ENCODE measurements at places on chromosomes 5 and 9.
A peak's percentile ranks its signal among the peaks of the same experiment; 100 is the strongest.

DNA sequence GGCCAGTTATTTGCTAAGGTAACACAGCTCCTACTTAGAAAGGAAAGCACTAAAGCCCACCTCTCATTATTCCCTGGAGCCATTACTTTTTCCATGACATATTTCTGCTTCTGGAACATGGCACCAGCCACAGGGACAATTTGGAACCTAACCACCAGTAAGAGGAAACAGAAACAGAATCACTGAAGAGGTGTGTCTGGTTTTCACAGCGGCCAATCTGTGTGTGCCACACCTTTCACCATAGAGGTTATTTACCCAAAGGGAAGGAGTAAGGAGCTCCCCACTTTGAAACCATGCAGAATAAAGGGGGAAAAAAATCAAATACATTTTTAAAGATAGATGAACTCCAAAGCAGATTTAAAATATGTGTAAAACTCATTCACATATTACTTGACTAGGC is 21.1 kb downstream of the PRUNE2 start:
- no peak for DNase-seq

GRCh38 chr9:33102551-33103210 is 26.2 kb upstream of the SMU1 start:
- DNase-seq = no peak

DNA sequence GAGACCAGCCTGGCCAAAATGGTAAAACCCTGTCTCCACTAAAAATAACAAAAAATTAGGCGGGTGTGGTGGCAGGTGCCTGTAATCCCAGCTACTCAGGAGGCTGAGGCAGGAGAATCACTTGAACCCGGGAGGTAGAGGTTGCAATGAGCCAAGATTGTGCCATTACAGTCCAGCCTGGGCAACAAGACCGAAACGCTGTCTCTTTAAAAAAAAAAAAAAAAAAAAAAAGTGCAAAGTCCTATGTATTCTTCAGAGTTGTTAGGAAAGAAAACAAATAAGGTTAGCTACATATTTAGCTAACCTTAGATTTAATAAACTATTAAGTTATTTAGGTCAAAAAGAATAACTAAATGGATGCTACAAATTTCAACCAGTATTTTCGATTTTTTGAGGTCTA is 11.5 kb downstream of the ATG12 start:
- no peak for DNase-seq

- DNase-seq = no peak
Observed at GRCh38 chr9:13915131-13915530, 398.8 kb downstream of the NFIB start.

DNA sequence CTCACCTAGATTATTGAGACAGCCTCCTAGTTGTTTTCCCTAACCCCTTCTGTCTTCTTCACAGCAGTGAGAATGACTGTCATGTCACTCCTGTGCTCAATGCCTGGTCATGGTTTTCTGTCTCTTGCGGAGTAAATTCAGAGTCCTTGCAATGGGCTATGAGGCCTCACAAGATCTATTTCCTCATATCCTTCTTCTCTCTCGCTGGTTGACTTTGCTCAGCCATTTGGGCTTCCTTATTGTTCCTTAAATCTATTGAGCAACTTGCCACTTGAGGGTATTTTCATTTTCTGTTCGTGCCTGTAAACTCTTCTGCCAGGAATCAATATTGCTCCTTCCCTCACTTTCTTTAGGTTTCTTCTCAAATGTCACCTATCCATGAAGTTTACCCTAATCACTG is 9.0 kb downstream of the PPP3R2 start:
- no peak for DNase-seq

DNA sequence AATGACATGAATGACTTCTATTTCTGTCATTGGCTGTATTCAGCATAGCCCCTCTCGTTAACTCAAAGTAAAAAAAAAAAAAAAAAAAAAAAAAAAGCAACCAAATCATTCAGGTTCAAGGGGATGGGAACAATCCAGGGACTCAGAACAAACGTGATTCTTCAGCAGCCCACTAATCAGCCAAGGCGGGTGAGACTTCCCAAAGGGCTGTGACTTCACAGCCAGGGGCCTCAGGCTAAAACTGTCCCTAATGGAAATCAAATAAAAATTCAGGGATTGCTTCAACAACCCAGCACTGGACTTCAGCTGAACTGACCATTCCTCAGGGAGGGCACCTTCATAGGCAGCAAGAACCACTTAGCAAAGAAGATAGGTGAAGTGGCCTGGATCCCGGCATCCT is 86.2 kb upstream of the FAM169A start:
- no peak for DNase-seq

- DNase-seq = no peak
Observed at GRCh38 chr5:15073453-15073852, 201.9 kb upstream of the ANKH start.

DNA sequence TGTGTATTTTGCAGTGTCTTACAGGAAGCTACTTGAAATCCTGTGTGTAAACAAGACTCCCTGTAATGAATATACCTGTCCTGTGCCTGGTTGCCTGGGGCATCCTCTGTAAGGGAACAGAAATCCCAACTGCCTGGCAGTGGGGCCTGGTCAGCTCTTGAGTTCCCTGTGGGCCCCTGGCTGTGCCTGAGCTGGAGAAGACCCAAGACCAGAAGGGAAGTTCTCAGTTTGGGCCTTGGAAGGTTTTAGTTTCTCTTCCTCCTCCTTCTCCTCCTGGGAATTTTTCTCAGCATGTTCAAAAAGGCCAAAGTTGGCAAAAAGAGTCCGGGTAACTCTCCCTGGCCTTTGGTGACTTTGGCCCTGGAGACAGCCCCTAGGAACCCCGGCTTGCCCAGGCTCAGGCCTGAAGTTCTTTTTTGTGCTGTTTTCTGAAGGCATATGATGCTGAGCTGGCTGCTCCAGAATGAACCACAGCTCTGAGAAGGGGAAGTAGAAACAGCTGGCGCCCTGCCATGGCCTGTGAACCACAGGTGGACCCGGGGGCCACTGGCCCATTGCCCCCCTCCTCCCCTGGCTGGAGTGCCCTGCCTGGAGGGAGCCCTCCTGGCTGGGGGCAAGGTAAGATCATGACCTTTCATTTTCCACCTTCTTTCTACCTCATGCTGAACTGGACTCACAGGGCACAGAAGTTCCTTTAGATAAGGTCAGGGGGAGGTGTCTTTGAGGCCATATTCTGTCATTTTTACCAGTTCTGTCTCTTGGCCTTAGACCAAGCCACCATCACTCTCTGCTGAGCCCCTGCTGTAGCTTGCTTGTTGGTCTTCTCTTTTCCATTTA is 5.8 kb downstream of the TMEM268 start:
- DNase-seq = peak; percentile 40

GRCh38 chr9:82022121-82022520 is 33.5 kb downstream of the SPATA31D1 start:
- DNase-seq = no peak

DNA sequence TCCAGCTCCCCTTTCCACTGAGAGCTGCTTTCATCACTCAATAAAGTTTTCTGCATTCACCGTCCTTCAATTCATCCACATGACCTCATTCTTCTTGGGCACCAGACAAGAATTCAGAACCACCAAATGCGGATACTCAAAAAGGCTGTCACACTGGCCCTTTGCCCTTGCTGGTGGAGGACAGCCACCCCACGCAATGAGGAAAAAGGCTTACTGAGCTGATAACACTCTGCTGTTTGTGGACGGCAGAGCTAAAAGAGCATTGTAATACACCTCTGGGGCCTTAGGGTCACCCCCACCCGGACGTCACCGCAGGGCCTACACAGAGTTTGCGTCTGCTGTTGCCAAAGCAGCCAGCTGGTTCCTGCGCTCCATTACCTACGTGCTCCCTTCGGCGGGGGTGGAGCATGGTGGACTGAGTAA is 51.2 kb upstream of the ZNF608 start:
- no peak for DNase-seq

DNA sequence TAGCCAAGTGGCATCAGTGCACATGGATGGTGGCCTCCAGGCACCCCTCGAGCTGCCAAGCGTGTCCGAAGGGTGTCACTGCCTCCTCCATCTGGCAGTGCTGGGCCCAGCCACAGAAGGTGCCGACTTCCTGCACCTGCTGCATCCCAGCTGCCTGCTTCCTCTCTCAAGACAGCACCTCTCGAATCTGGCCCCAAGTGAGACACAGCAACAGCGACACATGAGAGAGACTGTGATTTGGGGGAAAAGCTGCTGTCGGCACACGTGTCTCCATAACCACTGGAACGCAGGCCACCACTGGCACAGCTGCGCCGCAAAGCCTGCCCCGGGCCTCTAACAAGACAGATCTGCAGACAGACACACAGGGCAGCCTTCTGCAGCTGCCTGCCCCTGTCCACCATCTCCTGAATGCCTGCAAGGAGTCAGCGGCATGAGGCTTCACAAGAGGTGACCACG is 8.8 kb downstream of the CLPTM1L start:
- DNase-seq = no peak

DNA sequence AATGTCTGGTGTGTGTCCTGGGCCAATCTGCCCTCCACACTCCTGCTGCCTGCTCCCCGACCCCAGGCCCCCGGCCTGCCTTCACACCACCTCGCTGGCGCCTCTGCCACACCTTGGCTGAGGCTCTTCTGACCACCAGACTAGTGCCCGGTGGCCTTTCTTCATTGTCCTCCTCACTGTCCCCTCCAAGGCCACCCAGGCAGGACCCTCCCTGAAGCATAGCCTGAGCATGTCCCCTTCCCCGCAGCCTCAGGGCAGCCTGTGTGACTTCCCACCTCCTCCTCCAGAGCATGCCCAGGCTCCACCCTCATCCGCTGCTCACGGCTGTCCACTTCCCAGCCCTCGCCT is 154.6 kb downstream of the OLFM1 start:
- DNase-seq = no peak

DNA sequence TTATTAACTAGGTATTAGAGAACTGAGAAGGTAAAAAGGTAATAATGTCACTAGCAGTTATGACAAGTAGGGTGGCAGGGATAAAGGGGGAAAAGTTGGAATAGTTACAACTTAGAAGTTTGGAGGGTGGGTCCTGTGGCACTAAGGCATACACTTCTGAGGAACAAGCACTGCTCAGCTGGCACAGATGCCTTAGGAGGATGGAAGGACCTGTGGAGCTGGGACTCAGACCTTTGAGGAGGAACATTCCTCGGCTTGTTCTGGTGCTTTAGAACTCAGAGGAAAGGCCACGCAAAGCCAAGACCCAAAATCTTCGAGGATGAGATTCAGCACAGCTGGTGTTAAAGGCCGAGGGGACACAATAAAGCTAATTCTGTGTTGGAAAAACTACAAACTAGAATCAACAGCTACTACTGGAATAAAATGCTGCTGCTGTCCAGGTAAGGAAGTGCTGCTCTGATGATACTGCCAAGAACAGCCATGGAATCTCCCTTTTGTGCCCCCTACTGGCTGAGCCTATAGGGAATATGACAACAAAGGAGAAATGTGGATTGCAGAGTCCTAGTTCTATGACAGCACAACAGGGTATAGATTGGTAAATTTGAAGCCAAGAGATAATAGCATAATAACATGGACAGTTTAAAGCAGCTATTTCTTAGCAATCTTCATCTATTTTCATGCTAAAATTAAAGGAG is 126.7 kb downstream of the SLC25A46 start:
- no peak for DNase-seq

DNA sequence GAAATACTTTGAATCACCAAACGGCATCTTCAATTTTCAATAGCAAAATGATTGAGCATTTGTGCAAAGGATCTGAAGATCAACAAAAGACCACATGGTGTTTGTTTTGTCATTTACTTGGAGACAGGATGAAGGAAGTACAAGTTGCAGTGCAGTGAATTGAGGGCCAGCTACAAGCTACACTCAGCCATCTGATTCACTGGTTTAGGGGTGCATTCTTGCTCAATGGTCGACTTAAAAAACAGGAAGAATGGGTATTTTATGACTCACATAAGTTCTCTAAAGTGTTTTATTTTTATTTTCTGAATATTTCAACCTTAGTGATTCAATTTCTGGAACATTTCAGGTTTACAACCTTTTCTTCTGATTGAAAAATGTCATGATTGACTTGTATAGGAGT is 412.1 kb upstream of the ADAMTSL1 start:
- DNase-seq = no peak

DNA sequence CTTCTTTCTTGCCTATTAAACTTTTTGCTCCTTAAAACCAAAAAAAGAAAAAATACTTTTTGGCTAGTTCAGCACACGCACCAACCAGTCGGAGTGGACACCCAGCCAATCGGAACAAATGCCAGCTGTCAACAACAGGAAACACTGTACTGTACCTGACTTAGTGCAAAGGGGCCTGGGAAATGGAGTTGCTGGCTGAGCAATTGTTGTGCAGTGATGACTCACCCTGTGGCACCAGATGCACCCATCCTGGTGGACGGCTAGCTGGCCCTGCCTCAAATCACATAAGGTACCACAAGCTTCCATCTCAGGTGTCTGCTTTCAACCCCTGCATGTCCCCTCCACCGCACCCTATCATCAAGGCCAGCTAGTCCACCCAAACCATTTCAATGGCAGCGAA is 20.9 kb downstream of the FOXE1 start:
- no peak for DNase-seq

DNA sequence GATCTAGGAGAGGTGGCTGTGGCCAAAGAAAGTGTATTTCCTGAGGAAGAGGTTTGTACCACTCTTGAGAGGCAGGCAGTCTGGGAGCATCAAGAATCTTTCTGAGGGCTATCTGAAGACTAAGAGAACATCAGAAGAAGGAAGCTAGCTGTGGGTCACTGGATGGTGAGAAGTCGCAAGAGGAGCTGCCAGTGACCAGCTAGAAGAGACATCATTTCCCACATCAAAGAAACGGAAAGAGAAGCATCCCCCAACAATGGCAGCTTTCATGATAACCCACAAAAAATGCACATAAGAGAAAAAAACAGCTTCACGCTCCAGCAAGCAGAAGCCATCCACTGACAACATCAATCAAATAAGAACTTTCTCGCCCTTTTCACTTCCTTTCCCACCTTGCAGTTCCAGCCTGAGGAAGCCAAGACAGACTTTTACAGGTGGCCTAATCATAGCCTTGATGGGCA is 25.0 kb upstream of the CEP78 start:
- no peak for DNase-seq

- DNase-seq = no peak
Observed at GRCh38 chr5:58394339-58394738, 65.5 kb downstream of the PLK2 start.

DNA sequence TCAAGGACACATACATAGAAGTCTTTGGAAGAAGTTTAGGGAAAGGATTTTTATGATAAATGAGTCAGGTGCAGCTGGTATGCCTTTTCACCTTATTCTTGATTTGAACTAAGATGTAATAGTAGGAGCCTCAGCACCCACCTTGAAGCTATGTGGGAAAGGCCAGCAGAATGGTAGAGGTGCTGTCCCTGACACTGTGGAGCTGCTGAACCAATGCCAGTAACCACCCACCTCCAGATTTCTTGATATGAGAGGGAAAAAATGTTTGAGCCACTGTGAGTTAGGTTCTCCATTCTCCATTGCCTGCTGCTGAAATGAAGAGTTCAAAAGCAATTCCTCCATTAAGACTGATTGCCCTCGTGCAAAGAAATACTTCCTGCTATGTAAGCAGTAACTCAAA is 12.2 kb upstream of the HMGCR start:
- DNase-seq = no peak

GRCh38 chr9:134024214-134024792 is 978 bp upstream of the BRD3OS start:
- DNase-seq = no peak

- no peak for DNase-seq
Observed at GRCh38 chr9:131284856-131285255, 4.7 kb upstream of the PLPP7 start.

Measured in NCI-H510A treated with DMSO at 0.1 percent for 48 hours (cell line).